ENCODE measurements at places on chromosomes 6 and 20.
A peak's percentile ranks its signal among the peaks of the same experiment; 100 is the strongest.

DNA sequence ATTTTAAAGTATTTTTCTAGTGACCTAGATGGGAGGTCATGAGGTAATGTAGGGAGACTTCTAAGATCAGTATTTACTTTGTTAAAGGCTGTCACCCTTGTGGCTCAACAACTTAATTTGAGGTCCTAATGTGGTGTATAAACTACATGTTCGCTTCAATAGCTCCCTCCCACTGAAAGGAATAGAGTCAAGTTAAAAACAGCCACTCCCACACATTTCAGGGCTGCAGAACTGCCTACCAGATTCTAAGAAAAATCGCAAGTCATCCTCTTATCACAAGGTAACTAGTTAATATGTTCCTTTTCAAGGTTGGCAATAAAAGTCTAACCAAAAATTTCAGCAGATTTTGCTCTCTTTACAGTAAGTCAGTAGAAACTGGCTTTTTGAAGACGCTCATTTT, 15.1 kb downstream of the GSTA1 start:
- DNase-seq, result no peak

- DNase-seq, result no peak
Measured at GRCh38 chr6:3072798-3073197, 4.5 kb downstream of the RIPK1 start.

DNA sequence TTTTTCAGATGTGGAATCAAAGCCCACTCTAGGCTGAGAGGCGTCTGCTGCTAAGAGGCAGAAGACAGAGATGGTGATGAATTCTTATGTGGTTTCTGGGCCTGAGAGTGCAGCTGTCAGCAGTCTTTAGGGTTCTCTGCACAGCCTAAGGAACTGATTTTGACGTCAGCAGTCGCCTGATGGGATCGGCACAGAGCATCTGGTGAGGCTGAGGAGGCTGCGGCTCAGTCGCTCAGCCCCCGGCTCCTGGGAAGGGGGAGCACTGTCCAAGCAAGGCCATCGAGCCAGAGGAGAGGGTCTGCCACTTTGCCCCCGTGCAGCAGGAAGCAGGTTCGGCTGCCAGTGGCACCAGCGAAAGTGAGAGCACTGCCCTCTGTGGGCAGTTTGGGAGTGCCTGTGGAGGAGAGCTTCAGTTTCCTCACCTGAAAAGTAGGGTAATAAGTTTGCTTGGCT, 92.5 kb downstream of the TCP11 start:
- peak; percentile 15 for DNase-seq

- DNase-seq, result peak; percentile 9
Measured at GRCh38 chr6:45741437-45742171, 274.1 kb downstream of the CLIC5 start.

- DNase-seq, result no peak
Measured at GRCh38 chr6:12875051-12875450, 158.5 kb downstream of the PHACTR1 start.

All from CD4-positive, alpha-beta T cell treated with Interferon alpha-2 for 1 hour (primary cell).